ENCODE measurements at places on chromosomes 13 and 19.

DNA sequence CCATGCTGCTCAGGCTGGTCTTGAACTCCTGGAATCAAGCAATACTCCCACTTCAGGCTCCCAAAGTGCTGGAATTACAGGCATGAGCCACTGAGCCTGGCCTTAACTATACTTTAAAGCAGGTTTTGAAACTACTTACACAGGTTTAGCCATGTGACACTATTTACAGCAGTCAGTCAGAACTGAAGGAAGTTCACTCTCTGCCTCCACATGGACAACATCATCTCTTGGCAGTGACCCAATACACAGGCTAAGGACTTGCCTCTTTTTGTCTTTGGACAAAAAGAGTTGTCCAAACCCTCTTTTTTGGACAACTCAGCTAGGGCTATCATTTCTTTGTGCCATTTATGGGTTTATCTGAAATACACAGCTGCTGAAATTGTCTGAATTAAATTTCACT is 89.0 kb upstream of the CLDN10 start:
- DNase-seq, result no peak

- no peak for DNase-seq
Observed at GRCh38 chr19:1884719-1885334, 469 bp downstream of the ABHD17A start.

- no peak for DNase-seq
Observed at GRCh38 chr19:33512580-33513137, 8.9 kb downstream of the PEPD start.

DNA sequence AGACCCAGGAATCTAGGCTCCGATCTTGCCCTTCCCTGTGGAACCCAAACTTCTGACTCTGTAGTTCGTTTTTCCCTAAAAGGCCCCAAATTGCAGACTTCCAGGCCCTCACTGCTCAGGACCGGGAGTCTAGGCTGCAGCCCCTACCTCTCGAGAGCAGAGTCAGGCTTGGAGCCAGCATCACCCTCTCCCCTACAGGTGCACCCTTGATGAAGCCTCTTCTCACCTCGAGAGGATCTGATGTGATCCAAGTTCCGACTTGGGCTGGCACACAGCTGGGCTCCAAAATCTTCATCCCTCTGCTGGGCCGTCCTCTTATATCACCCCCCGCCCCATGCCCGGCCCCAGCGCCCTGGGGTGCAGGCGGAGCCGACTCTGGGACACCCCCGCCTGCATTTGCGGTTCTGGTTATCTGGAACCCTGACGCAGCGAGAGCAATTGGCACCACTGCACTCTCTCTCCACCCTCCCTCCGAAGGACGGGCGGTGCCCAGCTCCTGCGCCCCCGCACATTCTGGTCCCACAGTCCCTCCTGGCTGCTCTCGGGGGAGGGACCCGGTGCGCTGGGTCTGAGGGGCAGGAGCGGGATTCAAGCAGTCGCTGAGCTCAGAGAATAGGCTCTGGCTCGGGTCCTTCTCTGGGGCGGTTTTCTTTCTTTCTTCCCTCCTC is at the start of gene KLK7:
Gene KLK7 (minus strand): TSS at position 293 of the 668 bp plus-strand sequence. CDS start 1,518 bp downstream, outside the sequence.
- DNase-seq, result no peak

Data from body of pancreas (tissue), 4 donors.